GM12891 (cell line): ENCODE measurements at places on chromosomes 6 and 20.

DNA sequence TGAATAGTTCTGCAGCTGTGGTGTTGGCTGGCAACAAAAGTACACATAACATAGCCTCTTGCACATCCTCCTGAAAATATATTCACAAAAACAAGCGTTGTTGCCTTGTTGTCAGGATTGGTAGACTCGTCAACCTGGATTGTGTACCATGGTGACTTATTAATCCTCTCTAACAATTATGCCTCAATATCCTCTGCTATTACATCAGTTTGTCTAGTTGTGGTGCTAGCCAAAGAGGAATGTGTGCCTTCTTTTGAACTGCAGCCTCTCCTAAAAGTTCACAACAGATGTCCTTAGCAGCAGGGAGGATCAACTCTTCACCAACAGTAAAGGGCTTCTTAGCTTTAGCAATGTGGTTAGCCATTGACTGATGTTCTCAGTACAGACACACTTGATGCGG lies 3.6 kb upstream of the SF3B5 start:
- no peak for DNase-seq

DNA sequence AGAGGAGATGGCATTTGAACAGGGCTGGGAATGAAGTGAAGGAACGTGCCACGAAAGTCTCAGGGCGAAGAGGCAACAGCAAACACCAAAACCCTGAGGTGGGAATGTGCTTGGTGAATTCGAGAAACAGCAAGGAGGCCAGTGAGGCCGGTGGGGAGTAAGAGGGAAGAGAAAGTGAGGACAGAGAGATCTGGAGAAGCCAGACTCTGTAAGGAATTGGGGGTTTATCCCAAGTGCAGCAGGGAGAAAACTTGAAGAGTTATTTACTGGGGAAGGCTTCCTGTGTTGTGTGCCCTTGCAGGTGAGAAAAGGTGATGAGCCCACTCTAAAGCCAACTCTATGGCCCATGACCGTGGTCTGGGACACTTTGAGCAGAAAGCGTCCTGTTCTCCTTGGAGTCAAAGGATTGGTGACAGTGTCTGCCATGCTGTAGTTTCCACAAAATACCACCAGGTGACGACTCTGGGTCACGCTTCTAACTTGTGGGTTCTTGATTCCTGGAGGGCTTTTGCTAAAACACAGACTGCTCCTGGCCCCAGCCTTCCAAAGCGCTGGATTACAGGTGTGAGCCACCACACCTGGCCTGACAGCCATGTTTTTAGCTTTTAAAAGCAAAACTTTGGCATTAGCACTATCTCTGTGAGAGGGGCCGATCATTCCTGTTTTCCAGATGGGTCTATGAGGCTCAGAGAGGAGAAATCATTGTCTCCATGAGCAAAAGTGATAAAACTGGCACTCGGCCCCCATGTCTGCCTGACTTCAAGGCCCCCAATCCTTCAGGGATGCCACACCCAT lies 18.0 kb upstream of the CSNK2A1 start:
- peak; percentile 61 for DNase-seq

DNA sequence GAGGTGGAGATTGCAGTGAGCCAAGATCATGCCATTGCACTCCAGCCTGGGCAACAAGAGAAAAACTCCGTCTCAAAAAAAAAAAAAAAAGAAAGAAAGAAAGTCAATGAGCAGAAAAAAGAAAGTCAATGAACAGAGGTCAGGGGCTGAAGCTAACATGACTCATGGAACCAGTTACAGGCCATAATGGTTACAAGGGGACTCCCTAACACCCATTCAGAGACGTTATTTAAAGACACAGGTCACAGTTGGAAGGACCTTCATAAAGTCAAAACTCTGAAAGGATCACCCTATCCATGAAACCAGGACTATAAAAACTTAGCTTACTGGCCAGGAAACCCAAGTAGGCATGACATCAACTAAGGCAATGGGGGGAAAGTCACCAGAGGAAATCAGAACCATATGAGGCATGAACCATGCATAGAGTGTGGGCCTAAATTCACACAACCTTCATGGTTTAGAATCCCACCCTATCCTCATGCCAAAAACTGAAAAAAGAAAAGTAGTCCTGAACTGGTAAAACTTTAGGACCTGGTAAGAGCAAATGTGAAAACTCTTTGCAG lies 18.2 kb downstream of the FBXL4 start:
- DNase-seq: no peak

GRCh38 chr20:20230741-20231140 lies 137.2 kb upstream of the INSM1 start:
- DNase-seq: no peak

DNA sequence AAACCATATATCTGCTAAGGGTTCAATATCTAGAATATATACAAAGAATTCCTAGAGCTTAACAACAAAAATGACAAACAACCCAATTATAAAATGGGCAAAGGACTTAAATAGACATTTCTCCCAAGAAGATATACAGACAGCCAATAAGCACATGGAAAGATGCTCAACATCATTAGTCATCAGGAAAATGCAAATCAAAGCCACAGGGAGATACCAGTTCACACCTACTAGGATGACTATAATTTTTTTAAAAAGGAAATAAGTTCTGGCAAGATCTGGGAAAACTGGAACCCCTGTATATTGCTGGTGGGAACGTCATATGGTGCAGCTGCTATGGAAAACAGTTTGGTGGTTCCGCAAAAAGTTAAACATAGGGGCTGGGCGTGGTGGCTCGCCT lies 116.2 kb upstream of the MYL9 start:
- DNase-seq: no peak

- DNase-seq: no peak
Observed at GRCh38 chr6:88174906-88175305, 8.8 kb upstream of the CNR1 start.

DNA sequence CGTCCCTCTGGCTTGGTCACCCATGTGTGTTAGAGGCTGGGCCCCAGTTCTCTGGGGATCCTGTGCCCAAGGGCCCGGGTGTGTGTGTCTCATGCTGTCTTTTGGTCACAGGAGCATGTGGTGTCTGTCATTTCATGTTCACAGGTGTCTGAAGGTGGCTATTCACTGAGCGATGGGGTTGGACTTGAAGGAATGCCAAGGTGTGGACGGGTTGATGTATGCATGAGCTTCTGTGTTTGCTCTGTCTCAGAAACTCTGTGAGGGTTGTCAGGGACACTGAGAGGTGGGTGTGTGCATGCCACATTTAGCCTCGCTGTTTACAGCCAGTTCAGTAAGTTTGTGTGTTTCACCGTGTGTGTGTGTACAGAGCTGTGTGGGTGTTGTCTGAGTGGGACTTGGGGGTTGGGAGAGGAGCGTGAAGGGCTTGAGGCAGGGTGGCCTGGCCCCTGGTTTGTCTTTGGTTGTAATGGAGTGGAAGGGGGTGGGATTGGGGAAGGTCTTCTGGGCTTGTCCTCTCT lies 1.2 kb downstream of the DDR1 start:
- no peak for DNase-seq

DNA sequence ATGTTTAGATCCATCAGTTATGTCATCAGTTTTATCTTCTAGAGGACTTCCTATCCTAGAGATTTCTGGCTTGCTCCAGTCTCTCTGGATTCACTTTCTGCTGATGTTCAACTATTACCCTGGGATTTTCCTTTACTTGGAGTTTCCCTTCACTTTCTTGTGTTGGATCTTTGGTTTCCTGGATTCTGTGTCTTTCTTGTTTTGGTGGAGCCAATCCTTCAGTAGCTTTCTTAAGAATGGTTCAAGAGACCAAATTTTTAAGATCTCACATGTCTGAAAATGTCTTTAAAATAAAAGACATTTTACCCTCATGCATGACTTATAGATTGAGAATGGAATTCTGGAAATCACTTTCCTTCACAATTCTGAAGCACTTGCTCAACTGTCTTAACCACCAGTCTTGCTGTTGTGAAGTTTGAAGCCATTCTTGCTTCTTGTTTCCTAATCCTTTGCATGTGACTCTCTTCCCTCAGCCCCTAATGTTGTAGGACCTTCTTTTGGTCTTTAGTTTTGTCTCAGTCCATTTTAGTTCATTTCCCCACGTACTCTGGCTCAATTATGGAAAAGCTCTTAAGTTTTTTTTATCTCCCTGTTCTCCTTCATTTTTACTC lies 87.9 kb downstream of the ARID1B start:
- no peak for DNase-seq

GRCh38 chr20:24685736-24686135 lies 216.3 kb downstream of the SYNDIG1 start:
- DNase-seq: no peak
